ENCODE measurements at places on chromosomes 6 and 20.

DNA sequence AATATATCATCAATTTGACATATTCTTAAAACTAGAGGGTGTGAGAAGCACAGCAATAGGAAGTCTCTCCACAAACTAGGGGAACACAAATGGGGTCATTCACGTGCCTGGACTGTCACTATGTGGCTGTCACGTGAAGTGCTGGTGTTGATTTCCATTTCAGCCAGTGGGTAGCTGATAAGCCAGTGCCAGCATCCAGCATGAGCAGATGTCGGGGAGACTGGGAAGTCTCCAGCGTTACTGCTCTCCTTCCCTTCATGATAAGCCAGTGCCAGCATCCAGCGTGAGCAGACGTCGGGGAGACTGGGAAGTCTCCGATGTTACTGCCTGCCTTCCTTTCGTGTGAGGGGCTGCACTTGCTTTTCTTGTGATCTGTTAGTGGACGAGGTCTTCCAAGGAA lies 5.6 kb upstream of the SLC17A9 start:
- no peak for DNase-seq

DNA sequence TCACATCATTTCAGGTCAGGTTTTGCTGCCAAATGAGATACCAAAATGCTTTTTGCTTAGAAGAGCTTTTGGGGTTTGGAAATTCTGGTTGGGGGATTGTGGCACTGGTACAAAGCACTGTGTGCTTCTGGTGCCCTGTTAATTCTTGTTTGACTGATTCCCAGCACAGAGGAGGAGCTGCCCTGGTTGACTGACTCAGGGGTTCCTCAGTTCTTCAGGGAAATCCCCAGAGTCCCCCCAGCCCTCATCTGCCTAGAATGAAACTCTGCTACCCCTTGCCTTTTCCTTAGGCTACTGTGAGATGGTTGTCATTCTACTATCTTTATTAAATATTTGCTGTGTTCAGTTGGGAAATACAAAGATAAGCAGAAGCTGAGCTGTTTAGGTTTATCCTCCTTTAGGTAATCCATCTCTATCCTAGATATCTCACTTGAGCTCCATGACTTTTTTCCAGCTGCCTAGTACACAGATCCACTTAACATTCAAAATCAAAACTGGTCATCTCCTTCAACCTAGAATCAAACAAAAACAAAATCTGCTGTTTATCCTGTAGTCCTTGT lies 24.9 kb upstream of the TSPYL1 start:
- DNase-seq: no peak

GRCh38 chr6:11622156-11622555 lies 84.6 kb downstream of the TMEM170B start:
- no peak for DNase-seq

DNA sequence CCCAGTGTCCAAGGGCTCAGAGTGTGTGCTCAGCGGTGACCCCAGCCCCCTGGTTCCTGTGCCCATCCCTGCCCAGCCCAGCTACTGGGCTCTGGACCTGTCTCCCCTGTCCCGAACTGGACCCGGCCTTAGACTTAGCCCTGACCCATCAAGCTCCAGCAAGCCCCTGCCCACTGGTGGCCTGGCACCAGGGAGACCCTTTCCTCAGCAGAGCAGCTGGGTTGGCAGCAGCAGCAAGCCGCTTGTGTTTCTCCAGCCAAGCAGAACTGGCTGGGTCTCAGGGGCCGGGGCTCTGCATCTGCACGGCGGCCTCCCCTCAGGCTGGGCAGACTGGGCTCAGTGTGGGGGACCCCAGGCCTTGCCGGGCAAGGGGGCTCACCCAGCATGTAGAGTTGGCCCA lies 801 bp downstream of the SPDEF start:
- no peak for DNase-seq

DNA sequence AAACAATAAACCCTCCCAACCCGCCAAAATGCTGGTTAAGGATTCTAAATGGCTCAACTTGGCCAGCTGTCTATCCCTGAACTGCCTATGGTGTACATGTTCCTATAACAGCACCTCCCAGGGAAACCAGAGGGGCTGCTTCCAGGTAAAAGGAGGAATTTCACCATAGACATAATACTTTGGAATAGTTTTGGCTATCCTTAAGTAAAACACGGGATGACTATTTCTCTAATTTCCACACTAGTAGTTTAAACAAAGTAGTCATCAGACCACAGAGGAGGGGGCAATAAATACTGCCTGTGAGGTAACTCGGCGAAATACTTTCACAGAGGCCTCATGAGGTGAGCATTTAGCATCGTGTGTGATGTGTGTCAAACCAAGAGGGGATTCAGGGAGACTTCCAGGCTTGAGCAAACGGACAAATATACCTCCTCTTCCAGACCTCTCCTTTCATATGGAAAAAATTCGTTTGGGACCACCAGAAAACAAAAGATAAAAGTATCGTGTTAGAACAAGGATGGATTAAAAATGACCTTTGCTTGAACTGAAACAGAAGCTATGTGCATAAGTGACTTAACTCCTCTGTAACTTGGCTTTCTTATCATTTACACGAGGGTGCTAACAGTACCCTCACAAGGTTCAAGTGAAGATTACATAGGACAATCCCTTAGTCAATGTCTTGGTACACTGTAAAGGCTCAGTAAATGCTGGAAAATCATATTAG lies 1.0 kb upstream of the XRN2 start:
- no peak for DNase-seq

GRCh38 chr20:63082308-63082938 lies 75.7 kb upstream of the BHLHE23 start:
- DNase-seq: no peak

DNA sequence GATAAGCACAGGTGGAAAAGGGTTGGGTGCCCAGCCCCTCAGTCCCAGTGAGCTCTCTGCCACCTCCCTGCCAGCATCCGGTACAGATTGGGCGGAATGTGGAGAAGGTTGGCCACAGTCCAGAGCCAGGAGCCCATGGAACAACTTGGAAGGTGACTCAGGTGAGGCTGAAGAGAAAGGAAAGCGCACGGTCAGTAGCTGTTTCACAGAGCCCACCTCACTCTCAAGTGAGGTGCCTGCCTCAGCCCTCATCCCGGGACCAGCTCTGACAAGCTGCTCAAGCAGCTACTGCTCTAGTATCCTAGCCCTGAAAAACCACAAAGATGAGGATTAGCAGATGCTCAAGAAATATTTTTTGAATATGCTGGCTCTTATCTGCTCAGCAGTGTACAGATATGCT lies 1.1 kb upstream of the MMP24OS start:
- DNase-seq: no peak

DNA sequence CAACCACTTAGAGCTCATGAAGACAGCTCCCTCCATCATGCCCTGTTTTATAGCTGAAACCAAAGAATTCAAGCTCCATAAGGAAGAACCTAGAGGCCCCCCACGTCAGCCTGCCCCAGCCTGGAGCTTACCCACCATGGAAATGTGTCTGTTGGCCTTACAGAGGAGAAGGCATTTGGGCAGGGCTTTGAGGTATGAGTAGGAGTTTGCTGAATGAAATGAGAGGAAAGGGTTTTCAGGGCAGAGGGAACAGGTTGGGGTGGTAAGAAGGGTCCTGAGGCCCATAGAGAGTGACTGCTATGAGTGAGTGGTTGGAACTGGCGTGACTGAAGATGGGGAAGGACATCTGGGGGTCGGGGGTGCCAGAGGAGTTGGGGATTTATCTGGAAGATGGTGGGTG lies 12.7 kb upstream of the GATA5 start:
- no peak for DNase-seq

DNA sequence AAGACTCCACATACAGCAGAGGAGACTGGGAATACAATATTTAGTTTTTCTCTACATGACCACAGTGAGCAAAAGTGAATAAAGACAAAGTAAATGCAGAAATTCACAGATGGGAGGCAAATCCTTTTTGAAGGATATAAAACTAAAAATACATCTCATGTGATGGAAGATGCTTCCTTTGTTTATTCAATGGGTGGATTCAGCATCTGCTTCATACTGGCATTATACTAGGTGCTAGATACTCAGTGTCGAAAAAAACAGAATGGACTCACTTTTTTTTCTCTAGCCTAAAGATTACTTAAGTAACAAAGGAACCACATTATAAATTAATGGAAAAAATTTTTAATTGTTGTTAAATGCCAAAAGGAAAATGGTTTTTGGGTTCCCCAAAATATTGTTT lies 216.2 kb downstream of the TRDN start:
- no peak for DNase-seq

- DNase-seq: no peak
Observed at GRCh38 chr6:89542866-89543265, 95.7 kb downstream of the LYRM2 start.

DNA sequence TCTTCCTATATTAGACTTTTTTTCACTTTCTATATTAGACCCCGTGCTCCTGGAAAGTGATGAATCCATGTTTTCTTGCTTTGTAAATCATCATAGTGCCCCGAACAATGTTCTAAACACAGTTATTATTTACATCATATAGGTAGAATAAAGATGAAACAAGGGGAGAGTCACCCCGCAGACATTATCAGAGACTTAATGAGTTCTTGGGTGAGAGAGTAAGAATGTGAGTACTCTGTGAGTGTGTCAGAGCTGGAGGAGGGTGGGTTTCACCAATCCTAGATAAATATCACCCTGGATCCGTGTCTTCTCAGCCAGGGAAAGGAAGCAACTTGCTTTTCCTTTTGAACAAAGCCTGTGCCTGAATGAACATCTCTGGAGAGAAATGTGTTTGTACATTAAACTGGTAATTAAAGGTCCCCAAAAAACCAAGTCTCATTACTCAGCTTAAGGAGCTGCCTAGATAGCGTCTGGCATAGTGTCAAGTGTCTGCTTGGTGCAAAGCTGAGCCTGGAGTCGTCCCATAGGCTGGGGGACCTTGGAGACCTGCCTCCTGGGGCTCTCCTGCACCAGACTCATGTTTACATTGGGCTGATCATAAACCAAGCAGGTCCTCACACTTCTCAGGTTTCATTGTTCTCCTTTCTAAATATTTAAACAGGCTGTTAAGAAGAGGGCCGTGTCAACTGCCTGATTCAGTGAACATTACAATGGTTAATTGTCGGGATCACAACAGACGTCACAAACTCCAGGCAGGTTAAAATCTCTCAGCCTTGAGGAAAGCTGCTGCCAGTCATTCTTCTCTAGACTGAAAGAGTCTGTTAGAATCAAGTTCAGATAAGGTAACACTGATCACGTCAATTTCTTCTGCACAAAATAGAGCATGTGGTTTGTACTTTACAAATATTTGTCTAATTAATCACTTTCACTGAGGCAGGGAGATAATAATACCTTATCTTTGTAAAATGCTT lies 179.7 kb upstream of the MYLIP start:
- no peak for DNase-seq

DNA sequence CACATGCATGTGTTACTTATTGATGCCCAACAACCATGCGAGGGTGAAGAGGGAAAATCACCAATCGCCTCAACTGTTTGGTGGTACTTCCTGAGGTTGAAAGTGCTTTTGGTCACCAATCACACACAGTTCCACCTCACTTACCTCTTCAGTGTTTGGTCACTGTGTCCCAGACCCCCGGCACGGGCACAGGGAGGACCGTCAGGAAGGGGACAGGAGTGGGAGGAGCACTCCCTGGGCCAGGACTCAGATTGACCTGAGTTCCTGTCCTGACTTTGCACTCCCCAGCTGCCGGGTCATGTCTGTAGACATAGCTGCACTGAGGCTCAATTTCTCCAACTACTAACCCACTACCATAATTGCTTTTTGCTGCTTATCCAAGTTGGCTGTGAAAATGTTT lies 74.2 kb upstream of the PBOV1 start:
- DNase-seq: no peak

GRCh38 chr20:4788314-4788713 lies 66.6 kb downstream of the PRND start:
- no peak for DNase-seq

DNA sequence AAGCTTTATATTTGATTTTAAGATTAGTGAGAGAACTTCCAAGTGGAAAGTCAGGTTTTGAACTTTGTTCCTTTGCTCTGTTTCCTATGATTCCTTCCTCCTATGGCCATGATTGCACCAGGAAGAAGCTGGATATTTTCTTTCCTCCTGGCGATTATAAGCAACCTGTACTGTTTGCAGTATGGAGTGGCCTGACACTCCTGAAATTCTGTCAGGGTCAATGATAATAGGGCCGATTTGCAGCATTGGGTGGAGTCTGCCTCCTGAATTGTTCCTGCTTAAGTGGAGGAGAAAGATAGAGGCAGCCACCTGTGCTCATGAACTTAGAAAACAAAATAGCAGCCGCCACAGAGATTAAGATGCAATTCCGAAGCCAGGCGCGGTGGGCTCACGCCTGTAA lies 9.8 kb upstream of the FAM217A start:
- DNase-seq: no peak

- no peak for DNase-seq
Observed at GRCh38 chr6:7328243-7328642, 15.2 kb upstream of the SSR1 start.

GRCh38 chr20:44598423-44599305 lies 16.3 kb downstream of the PKIG start:
- no peak for DNase-seq

- DNase-seq: no peak
Observed at GRCh38 chr6:75489025-75489424, 4.6 kb downstream of the FILIP1 start.

DNA sequence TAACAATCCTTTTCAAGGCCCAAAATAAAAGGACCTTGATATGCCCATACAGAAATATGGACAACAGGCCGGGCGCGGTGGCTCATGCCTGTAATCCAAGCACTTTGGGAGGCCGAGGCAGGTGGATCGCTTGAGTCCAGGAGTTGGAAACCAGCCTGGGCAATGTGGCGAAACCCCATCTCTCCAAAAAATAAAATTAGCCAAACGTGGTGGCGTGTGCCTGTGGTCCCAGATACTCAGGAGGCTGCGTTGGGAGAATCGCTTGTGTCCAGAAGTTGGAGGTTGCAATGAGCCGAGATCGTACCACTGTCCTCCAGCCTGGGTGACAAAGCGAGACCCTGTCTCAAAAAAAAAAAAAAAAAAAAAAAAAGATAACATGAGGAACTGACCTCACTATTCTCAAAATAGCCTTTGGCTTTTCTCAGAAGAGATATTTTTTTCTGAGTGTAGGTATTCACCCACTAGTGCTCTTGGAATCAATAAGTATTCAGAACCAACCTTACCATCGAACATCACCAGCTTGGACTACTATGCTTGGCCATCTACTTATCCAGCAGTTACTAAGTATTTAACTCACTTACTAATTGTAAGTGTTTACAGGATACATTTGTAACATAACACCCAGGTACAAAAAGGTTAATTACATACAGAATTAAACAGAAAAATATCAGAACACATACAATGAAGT lies 99.2 kb downstream of the OR2B2 start:
- DNase-seq: no peak

DNA sequence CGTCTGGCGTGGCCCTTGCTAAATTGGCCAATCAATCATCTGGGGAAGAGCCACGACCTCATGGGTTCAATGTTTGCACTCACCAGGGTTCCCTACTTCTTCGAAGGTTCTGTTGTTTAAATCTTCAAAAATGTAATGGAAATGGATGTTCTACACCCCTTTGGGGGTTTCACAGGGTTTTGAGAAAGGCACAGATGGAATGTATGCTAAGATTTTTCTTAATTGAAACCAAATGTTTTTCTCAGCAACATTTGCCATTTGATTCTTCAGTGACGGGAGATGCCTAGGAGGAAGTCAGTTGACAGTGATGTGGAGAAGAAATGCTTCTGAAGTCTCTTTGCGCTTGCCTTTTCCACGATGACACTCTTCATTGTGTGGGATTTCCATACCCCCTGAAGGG lies 312.3 kb downstream of the ESR1 start:
- no peak for DNase-seq

Measured in substantia nigra (tissue), 51 donors.